H4 (cell line): ENCODE measurements at places on chromosomes 1 and 21. TPM values are rescaled to one million over a fixed set of nuclear protein-coding genes. Genes with fewer than 3 reads are reported as not detected.

Gene MMEL1
- not detected in 2 replicates for total RNA-seq

Gene IL20
- not detected in 2 replicates for total RNA-seq

Gene SLC16A4
- 85.2 and 91.7 TPM in 2 replicates for total RNA-seq

Gene LCE1C
- not detected in 2 replicates for total RNA-seq

Gene CITED4
- total RNA-seq = 0.14 and 0.17 TPM in 2 replicates

Gene C8A
- not detected in 2 replicates for total RNA-seq

Gene MYCL
- total RNA-seq = not detected in 2 replicates

Gene OPN3
- 59.6 and 64.0 TPM in 2 replicates for total RNA-seq

Gene NR1I3
- total RNA-seq = not detected in 2 replicates

Gene MCOLN2
- total RNA-seq = 2.3 and 2.6 TPM in 2 replicates

Gene KCNT2
- total RNA-seq = 0.18 and 0.56 TPM in 2 replicates

Gene IFNLR1
- total RNA-seq = 0.21 and 0.90 TPM in 2 replicates

Gene RGS1
- 2.4 and 4.5 TPM in 2 replicates for total RNA-seq

Gene KRTAP19-1
- not detected in 2 replicates for total RNA-seq

Gene BATF3
- total RNA-seq = 3.8 and 6.5 TPM in 2 replicates

Gene GALE
- 128 and 142 TPM in 2 replicates for total RNA-seq

Gene DNAJC6
- 9.4 and 19.3 TPM in 2 replicates for total RNA-seq

Gene AMY1C
- total RNA-seq = not detected in 2 replicates

Gene WDR3
- total RNA-seq = 35.2 and 38.3 TPM in 2 replicates

Gene PIK3C2B
- total RNA-seq = 2.4 and 3.4 TPM in 2 replicates

Gene LYPD8
- 3.3 and 5.1 TPM in 2 replicates for total RNA-seq

Gene FCRL1
- not detected in 2 replicates for total RNA-seq

Gene PRDM16
- 0.14 and 0.97 TPM in 2 replicates for total RNA-seq

Gene KMO
- total RNA-seq = 0.12 and 2.6 TPM in 2 replicates

Gene DHRS3
- 38.1 and 43.1 TPM in 2 replicates for total RNA-seq

Gene FMOD
- 0.10 TPM in 1 of 2 replicates, not detected in the other for total RNA-seq

Gene IVL
- total RNA-seq = not detected in 2 replicates

Gene LRRC41
- 65.0 and 88.5 TPM in 2 replicates for total RNA-seq

Gene DPT
- 0.15 TPM in 1 of 2 replicates, not detected in the other for total RNA-seq

Gene AIRE
- not detected in 2 replicates for total RNA-seq

Gene NPR1
- total RNA-seq = not detected in 2 replicates

Gene PWP2
- 11.5 and 32.8 TPM in 2 replicates for total RNA-seq

Gene CHIA
- not detected in 2 replicates for total RNA-seq

Gene PTGFRN
- 47.0 and 70.9 TPM in 2 replicates for total RNA-seq

Gene NBPF6
- not detected in 2 replicates for total RNA-seq

Gene AMPD1
- not detected in 2 replicates for total RNA-seq

Gene RAB42
- not detected in 2 replicates for total RNA-seq

Gene C1orf210
- total RNA-seq = not detected in 2 replicates

Gene HPCA
- not detected in 2 replicates for total RNA-seq

Gene KCNQ4
- total RNA-seq = not detected in 2 replicates

Gene RAB29
- total RNA-seq = 15.5 and 15.8 TPM in 2 replicates

Gene NGF
- not detected in 2 replicates for total RNA-seq

Gene FCRLA
- total RNA-seq = not detected in 2 replicates

Gene KANK4
- total RNA-seq = 0.78 TPM in 1 of 2 replicates, not detected in the other

Gene ARHGAP30
- 0.02 TPM in 1 of 2 replicates, not detected in the other for total RNA-seq

Gene CD1D
- total RNA-seq = 0.64 and 2.0 TPM in 2 replicates

Gene AMY2B
- 0.41 and 0.76 TPM in 2 replicates for total RNA-seq

Gene LRRC7
- 0.10 TPM in 1 of 2 replicates, not detected in the other for total RNA-seq

Gene OR6N2
- total RNA-seq = not detected in 2 replicates

Gene EDARADD
- total RNA-seq = 1.1 and 3.7 TPM in 2 replicates

Gene OR10J1
- total RNA-seq = not detected in 2 replicates

Gene BROX
- 58.3 and 61.2 TPM in 2 replicates for total RNA-seq

Gene ZFP69
- total RNA-seq = 2.3 and 4.2 TPM in 2 replicates

Gene HMGB4
- not detected in 2 replicates for total RNA-seq

Gene MAP3K7CL
- 2.9 and 4.0 TPM in 2 replicates for total RNA-seq

Gene AIM2
- total RNA-seq = 39.5 and 42.8 TPM in 2 replicates
